ENCODE measurements at places on chromosomes 16 and 17.
A peak's percentile ranks its signal among the peaks of the same experiment; 100 is the strongest.

DNA sequence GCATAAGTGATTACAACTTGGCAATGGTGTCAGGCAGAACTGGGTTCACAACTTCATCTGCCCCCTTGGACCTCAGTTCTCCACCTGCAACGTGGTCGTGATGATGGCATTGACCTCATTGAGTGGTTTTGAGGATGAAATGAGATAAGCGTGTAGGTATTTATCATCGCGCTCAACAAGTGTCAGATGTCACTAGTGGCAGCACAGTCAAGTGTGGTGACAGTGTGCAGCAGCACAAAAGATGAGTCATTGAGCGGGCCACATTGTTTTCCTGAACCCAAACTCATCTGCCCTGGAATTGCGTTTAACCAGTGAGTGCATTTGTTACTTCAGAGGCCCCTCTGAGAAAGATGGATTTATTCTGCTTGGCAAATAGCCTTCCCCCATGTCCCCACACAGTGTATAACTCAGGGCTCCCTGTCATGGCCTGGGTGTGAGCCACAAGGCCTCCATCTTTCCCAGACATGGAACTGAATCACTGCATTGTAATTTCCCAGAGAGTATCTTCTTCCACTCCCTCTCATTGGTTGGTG lies 20.9 kb downstream of the IRX3 start:
- DNase-seq = no peak

- no peak for DNase-seq
Observed at GRCh38 chr17:50348522-50349242, 2.8 kb downstream of the XYLT2 start.

GRCh38 chr17:42422412-42422957 lies 571 bp downstream of the CAVIN1 start:
- DNase-seq = peak; percentile 25

DNA sequence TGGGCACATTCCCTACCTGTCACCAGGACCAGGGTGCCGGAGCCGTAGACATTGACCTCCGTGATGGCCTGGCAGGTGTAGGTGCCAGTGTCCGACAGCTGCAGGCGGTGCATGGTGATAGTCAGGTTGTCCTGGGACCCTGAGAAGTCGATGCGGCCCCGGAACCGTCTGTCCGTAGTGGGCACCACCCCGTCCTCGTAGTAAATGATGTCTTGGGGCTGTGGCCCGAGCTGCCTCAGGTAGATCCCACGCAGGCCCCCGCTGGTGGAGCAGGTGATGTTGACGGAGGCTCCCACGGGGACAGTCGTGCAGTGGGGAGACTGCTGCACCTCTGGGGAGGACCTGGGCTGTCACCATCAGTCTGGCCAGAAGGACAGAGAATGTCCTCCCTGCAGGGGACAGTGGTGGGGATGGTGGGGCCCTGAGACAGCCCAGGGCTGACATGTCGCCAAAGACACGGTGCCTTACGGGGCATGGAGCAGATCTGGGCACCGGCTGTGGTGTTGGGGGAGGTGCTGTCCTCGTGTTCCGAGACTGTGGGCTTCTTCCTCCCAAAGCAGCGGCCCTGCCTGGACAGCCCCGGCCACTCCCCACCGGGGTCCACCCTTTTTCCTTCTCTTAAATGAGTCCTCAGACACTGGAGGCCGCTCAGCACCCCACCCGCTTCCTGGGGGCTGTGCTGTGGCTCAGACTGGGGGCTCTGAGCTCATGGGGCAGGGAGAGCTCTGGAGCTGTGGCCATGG lies 586 bp downstream of the CD7 start:
- DNase-seq = no peak

GRCh38 chr17:8188263-8188839 lies 1.6 kb downstream of the BORCS6 start:
- no peak for DNase-seq

DNA sequence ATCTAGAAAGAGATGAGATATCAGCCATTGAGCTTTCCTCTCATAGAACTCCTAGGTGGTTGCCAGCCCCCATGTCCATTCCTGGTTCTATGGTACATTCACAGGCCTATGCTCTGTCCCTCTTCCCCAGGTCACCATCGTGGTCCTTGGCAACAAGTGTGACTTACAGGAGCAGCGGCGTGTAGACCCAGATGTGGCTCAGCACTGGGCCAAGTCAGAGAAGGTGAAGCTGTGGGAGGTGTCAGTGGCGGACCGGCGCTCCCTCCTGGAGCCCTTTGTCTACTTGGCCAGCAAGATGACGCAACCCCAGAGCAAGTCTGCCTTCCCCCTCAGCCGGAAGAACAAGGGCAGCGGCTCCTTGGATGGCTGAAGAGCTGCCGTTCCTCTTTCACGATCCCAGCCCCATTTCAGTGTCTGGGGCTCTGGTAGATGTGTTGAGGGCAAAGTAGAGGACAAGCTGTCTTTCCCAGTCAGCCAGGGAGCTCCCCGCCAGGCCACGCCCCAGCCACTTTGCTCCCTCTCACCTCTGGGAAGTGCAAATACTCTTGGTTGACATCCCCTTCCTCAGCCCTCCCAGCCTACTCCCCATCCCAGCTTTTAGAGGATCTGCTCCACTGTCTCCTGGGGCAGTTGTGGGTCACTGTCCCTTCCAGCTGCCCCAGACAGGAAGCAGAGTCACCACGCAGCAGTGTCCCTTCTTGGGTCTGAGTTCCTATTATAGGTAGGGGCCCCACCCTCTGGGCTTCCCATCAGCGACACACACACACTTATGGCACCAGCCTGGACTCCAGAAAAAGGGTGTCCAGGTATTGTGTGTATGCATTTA lies 3.8 kb downstream of the NKIRAS2 start:
- no peak for DNase-seq

DNA sequence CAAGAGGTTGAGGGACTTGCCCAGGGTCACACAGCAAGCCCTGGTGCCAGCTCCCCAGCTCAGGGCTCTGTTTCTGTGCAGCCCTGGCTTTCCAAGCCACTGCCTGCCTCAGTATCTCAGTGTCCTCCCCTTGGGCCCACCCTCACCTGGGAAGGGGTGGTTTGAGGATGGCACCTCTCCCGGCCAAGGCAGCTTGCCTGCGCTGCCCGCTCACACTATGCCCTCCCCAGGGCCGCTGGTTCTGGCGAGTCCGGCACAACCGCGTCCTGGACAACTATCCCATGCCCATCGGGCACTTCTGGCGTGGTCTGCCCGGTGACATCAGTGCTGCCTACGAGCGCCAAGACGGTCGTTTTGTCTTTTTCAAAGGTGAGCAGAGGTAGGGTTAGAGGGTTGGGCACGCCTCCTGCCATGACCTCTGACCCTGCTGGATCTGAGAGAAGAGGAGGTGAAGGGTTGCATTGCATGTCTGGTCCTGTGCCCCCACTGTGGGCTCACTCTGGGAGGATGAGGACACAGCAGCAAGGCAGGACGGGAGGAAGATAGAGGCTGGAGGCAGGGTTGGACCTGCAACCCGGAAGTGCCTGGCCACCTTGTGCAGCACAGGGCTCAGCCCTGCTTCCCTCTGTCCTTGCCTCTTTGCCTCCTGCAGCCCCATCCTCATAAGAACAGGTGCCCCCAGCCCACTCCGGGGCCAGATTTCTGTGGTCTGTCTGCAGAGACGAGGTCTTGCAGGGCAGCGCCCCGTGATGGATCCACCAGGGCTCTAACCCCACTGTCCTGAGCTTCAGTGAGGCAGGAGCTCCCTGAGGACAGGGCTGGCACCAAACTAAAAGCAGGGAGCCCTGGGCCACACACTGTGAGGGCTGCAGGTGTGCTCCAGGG lies 16.7 kb downstream of the MMP15 start:
- no peak for DNase-seq

DNA sequence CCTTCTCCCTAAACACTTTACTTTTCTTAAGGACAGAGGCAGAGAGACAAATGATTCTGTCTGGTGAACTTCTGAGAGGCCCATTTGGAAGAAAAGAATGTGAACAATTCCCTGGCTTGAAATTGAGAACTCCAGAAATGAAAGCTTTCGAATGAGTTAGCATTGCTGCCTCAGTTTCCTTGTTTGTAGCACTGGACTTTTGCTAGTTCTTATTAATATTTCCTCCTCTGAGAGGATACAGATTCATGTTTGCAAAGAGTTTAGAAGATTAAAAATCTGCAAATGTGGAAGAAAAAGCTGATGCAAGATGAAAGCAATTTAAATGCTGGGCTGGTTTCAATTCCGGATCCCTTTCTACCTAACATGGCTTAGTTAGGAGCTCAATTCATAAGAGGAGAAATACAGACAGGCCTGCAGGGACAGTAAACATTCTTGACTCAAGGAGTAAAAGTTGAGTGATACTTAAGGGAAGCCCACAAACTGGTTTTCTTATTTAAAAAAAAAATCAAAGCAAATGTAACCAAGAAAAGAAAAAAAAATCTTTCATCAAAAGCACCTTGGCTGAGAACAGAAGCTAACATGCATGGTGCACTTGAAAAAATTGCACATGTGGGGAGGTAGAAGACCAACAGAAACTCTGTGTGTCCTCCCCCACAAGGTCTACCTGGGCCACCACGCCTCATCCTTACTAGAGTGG lies 27.1 kb downstream of the HNF1B start:
- no peak for DNase-seq

DNA sequence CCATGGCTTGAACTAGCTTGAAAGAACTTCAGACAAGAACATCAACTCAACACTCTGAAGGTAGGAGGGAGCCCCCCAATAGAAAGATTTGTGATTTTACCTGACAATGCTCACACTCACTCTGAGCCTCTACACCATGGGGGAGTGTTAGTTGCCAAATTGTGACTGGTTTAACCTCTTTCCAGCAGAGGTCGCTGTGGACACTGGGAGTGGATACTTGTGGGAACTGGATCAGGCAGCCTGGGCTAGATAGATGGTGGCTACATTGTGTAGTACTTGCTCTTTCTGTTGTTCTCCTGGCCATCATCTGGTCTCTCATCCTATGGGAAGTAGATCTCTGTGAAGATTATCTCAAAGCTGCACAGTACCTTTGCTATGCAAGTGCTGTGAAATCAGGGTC lies 2.9 kb downstream of the SMPD3 start:
- DNase-seq = peak; percentile 78

DNA sequence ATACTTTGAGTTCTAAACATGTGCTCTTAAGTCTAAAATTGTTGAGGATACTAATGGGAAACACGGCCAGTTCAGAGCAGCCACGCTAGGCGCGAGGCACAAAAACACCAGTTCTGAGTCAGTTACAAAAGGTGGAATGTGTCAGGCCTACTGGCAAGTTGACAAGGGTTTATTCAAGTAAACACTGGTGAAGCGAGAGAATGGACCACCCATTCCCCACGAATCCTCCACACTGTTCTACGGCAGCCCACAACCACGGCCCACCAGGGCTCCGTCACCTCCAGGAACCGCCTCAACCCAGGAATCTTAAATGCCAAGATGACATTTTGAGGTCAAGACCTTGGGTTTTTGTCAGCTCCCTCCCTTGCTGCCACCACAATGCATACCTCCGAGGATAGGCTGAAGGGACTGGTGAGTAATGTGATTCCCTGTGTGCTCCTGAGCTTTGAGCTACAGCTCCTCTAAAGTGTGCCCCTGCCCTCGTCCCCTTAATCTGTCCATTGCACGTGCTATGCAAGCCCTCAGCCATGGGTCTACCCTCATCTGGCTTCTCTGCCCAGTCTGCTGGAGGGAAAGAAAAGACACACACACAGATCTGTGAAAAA lies 28.5 kb upstream of the TRAP1 start:
- DNase-seq = no peak

GRCh38 chr16:12257926-12258561 lies 281.5 kb downstream of the SNX29 start:
- DNase-seq = peak; percentile 96

- DNase-seq = no peak
Observed at GRCh38 chr16:57413301-57413730, 8.7 kb downstream of the CCL17 start.

DNA sequence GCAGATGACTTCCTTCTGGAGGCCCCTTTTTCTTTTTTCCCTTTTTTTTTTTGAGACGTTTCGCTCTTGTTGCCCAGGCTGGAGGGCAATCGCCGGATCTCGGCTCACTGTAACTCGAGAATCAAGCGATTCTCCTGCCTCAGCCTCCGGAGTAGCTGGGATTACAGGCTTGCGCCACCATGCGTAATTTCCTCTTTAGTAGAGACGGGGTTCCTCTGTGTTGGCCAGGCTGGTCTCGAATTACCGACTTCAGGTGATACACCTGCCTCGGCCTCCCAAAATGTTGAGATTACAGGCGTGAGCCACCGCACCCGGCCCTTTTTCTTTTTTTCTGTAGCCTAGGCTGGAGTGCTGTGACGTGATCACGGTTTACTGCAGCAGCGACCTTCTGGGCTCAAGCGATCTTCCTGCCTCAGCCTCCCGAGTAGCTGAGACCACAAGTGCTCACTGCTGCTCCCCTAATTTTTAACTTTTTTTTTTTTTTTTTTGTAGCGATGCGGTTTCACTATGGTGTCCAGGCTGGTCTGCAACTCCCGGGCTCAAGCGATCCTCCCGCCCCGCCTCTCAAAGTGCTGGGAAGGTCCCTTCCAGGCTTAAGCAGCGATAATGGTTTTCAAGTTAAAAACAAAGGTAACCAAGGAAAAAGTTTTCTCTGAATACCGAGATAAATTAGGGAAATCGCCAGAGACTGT lies 956 bp upstream of the IST1 start:
- DNase-seq = peak; percentile 51

- no peak for DNase-seq
Observed at GRCh38 chr17:17448723-17449122, 28.1 kb upstream of the MED9 start.

DNA sequence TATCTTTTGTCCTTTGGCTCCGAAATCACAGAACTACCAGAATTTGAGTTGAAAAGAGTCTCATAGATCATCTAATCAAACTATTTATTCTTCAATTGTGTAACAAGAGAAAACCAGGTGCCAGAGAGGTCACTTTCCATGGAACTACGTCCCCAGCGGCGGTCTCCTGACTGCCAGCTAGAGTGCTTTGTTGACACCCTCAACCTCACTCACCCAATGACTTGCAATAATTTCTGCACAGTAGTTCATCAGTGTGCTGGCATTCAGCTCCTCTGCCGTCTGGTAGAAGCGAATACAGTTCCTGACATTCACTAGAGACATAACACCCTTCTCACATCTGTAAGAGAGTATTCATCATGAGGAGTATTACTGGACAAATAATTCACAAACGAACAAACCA lies 54.2 kb downstream of the ANKFY1 start:
- no peak for DNase-seq

GRCh38 chr17:65050438-65050837 lies 6.1 kb downstream of the GNA13 start:
- no peak for DNase-seq

DNA sequence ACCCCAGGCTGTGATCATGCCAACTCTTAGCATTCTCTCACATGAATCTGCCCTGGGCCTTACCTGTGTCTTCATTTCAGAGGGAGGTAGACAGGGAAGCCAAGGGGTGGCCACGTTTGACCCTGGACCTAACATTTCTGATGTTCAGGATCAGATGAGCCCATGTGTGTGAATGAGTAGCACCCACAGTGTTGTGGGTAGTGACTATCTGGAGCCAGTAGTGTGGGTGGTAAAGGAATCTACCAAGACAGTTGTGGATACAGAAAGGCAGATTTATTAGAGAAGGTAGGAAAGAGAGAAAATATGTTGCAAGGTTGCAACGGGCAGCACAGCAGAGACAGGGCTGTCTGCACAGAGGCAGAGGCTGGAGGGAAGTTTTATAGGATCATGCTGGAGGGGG lies 60.5 kb downstream of the TK2 start:
- DNase-seq = no peak

All from NCI-H146 (cell line).